ENCODE measurements at places on chromosomes 16 and 17. TPM values are rescaled to one million over a fixed set of nuclear protein-coding genes. Genes with fewer than 3 reads are reported as not detected.

Gene EVPLL
- polyA plus RNA-seq, result 0.37 TPM

Gene ABCA6
- 4.8 TPM for polyA plus RNA-seq

DNA sequence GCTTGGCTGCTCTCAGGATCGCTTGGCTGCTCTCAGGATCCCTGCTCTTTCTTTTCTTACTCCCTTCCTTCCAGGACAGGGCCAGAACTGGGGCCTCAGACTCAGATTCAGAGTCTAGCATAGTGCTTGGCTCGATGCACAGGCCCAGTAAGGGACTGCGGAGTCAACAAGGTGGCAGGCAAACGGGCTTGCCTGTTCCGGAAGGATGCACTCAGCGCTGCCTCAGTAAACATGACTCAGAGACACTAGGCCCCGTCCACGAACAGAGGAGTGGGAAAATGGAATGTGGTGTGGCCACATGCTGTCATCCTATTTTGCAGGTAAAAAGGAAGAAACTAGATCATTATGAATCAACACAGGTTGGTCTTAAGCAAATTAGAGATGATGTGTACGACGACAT lies 9.8 kb downstream of the SPHK1 start:
- DNase-seq, result no peak

- DNase-seq, result no peak
Observed at GRCh38 chr16:31505483-31505882, 2.7 kb downstream of the RUSF1 start.

- no peak for DNase-seq
Observed at GRCh38 chr16:49961089-49961488, 63.9 kb upstream of the CNEP1R1 start.

Data from right renal pelvis (tissue), 4 donors.